ENCODE measurements at places on chromosomes 2 and 18.
A peak's percentile ranks its signal among the peaks of the same experiment; 100 is the strongest.

DNA sequence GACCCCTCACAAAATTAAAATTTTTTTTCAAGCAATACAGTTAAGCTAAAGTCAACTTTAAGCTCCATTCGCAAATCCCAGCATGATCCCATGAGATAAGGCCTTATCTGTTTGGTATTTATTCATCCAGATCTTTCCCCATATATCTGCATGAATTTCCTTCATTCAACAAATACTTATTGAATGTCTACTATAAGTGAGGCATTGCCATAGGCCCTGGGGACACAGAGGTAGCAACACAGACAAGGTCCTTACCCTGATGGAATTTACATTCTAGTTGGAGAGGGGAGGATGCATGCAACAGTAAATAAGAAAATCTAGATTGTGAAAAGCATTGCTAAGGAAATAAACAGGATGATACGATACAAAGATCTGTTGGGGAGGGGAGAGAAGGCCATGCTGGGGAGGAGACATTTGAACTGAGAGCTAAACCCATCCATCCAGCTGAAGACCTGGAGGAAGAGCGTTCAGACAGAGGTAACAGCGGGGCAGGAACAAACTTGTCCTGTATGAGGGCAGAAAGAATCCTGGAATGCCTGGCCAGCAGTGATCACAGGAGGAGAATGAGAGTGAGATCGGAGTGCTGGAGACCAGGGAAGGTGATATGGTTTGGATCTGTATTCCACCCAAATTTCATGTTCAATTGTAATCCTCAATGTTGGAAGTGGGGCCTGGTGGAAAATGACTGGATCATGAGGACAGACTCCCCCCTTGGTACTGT lies 71.6 kb downstream of the SDC1 start:
- no peak for DNase-seq

- DNase-seq: no peak
Observed at GRCh38 chr2:134127496-134127895, 126.4 kb upstream of the MGAT5 start.

DNA sequence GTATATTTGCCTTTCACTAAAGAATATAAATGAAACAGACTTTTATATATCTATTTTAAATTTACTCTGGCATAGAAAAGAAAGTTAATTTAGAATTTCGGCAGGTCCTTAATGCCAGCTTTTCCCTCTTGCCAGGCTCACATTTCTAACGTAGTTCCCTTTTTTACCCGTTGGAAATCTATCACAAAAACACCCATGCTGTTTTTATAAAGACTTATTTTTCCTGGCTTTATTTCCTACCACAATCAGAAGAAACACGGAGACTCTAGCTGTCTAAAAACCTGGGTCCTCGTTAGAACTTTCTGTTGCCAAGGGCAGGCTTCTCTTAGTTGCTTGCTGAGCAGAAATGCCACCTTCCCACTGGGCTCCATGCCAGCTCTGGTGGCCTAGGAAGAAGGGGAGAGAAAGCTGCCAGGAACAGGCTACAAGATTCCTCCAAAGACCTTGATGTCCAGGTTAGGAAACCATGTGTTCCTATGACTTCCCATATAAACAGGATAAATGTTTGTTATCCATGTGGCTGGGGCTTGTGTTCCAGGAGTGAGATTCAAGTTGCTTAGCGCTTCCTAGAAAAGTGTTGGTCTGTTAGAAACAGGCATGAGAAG lies 17.8 kb upstream of the TMEM18 start:
- DNase-seq: peak; percentile 40

DNA sequence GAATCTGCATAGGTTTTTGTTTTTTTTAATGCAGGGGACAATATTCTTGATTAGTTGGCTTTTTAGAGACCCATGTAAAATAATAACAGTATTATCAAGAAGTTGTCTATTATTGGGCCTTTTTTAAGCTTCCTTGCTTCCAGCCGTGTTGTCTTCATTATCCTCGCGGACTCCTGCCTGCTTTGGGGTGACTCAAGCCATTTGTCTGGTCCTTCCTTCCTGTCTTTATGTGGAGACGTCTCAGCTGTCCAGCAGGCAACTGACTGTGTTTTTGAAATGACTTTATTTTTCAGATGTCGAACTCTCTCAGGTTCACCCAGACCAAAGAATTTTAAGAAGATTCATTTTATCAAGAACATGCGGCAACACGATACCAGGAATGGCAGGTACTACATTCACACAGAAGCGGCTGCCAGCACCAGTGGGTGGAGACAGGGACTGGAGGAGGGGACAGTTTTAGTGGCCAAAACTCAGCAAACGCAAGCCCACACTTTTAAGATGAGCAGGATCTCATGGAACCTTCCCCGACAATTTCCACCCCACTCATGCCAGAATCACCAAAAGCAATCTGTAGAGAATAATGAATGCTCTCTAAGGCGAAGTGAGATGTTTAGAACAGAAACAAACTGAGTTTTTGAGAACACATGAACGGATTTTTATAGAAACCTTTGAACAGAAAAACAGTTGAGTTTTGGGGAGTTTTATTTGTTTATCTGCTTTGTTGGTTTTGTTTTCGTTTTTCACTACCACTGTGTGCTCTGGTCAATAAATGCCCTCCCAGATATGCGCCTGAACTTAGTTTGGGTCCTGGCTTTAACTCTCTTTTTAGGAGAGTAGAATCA lies 59.1 kb downstream of the CABLES1 start:
- DNase-seq: no peak

- no peak for DNase-seq
Observed at GRCh38 chr2:168136392-168136977, 110.9 kb downstream of the STK39 start.

GRCh38 chr18:59266459-59266858 lies 6.8 kb downstream of the RAX start:
- DNase-seq: no peak

- no peak for DNase-seq
Observed at GRCh38 chr2:128414946-128415778, 96.5 kb upstream of the HS6ST1 start.

DNA sequence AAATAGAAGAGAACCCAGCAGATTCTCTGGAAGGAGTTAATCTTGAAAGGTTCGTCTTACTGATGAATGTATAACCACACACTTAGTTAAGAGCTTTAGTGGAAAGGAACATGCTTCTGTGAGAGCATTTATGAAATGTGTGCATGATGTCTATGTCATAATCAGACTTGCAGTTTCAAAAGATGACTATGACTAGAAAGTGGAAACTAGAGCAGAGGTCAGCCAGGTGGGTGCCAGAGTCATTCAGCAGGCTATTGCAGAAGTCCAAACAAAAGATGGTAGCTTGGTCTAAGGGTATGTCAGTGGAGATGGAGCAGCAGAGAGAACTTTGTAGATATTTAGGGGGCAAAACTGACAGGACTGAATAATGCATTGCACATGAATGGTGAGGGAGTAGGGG lies 825.8 kb downstream of the DCC start:
- no peak for DNase-seq

- peak; percentile 27 for DNase-seq
Observed at GRCh38 chr2:234286956-234287355, 209.9 kb downstream of the ARL4C start.

GRCh38 chr2:219289195-219289536 lies 10.0 kb downstream of the DNAJB2 start:
- DNase-seq: no peak

DNA sequence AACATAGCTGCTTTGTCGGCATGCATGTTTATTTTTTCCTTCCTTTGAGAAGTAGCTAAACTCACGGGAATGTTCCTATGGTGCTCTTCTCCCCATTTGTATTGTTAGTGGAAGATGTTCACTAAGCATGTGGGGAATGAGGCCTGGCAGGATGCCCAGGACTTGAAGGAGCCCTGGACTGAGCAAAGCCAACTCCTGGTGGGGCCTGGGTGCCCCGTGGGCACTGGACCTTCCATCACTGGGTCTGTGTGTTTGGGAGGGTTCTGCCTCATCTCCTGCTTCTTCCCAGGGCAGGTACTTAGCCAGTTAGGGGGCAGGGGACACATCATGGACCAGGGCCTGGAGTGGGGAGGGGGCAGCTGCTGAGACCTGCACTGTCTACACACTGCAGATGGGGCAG lies 49.3 kb downstream of the ACAA2 start:
- peak; percentile 86 for DNase-seq

- DNase-seq: no peak
Observed at GRCh38 chr2:224517963-224518362, 67.2 kb downstream of the CUL3 start.

DNA sequence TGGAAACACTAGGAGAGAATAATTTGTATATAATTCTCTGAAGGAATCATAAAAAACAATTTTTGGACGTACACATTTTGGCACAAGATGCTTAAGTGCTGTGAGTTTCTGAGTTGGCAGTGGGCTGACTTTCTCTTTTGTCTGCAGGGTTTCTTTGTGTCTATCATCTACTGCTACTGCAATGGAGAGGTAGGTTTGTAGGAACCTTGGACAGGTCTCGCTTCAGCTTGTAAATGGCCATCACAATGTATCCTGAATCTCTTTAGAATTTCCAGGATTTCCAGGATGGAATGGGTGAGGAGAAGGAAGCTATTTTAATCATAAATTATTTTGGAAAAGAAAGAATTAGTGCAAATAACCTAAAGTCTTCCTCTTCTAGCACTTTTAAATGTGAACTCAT lies 83.9 kb downstream of the PTH2R start:
- no peak for DNase-seq

- DNase-seq: no peak
Observed at GRCh38 chr2:206098471-206098870, 12.5 kb upstream of the INO80D start.

GRCh38 chr2:64899081-64899865 lies 89.9 kb upstream of the SLC1A4 start:
- DNase-seq: no peak

DNA sequence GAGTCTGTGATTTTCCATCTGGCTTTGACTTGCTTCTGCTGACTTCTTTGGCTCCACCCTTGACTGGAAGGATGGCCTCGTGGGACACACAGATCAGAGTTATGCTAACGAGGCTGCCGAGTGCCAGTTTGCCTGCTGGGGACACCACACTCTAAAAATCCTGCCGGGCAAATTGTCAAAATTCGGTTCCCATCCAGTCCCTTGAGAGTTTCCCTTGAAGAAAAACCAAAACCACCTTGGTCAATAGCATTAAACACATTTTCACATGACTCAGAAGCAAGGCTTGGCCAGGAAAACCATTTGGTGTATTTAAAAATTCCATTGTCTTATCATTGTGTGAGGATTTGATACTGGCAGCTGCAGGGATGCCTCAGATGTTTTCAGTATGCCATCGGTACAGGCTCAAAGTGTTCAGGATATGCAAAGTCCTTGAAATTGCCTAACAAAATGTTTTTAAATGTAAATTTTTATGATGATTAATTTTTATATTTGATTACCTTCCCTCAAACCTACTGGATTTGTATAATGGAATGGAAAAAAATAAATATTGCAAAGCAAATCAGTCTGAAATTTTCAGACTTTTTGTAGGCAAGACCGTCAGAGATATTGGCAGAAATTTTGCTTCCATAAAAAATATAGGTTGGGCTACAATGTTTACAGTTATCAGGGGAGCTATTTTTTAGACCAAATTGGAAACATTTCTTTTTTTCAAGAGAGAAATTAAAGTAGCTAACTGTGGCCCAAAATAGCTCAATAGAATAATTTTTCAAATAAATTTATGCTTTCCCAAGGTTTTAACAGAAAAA lies 41.6 kb downstream of the KCNE4 start:
- DNase-seq: peak; percentile 82

DNA sequence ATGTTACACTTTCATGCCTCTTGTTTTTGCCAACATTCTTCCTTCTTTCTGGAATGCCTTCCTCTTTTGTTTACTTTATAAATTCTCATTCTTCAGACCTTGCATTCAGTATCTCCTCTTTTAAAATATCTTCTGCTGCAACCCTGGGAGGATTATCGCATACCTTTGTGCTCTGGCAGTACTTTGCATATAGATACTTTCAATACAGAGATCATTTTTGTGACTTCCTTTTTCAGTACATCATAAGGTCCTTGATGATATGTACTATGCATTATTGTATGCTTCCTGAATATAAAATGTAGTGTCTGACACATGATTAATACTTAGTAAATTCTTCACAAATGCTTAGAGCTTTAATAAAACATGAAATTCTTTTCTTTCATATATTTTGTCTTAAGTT lies 538.7 kb downstream of the TRIB2 start:
- no peak for DNase-seq

DNA sequence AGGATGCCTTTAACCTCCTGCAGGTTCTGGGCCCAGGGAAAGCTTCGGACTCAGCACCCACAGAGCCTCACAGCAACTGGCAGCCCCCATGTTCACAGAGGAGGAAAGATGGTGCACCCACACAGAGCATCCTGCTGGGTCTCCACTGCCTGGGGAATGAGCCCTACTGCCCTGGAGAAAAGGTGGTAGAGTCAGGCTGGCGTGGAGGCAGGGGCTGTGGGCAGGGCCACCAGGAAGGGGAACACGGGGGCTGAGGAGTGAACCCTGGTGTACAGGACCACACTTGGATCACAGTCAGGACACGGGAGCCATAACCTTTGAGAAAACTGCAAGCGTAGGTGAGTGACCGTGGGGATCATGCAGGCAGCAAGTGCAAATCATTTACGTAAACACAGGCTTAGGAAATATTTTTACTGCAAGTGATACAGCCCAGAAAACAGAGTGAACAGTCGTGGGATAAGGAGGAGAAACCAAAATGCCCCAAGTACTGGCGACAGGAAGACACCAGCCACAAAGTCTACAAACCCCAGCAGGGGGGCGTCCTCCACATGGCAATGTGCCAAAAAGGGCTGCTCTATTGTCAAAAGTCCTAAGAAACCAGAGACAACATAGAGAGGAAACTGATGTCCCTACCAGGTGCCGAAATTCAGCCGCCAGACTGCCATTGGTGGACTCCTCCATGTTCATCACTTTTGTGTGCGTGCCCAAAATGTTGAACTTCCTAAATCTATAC lies 27.6 kb downstream of the STAT1 start:
- DNase-seq: no peak

GRCh38 chr2:240875228-240876034 lies 6.8 kb downstream of the AGXT start:
- DNase-seq: no peak

DNA sequence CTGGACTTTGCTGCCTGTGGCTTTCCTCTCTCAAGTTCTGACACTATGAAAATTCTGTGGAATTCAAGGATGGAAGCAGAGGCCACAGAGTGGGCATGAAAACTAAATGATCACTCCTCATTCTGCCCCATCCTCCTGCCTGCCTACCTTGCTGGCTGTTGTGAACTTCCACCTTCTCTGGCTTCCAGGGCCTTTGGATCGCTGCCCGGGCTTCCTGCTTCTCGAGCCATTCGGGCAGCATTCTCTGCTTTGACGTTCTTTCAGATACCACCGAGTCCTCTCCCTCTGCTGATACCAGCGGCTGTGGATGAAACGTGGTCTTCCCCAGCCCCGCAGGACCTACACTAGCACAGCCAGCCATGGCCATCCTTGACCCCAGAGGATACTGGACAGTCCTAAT lies 327.7 kb upstream of the SLC14A2 start:
- no peak for DNase-seq

- no peak for DNase-seq
Observed at GRCh38 chr2:177187631-177188312, 24.8 kb upstream of the HNRNPA3 start.

- no peak for DNase-seq
Observed at GRCh38 chr2:40315683-40316082, 136.2 kb downstream of the SLC8A1 start.

DNA sequence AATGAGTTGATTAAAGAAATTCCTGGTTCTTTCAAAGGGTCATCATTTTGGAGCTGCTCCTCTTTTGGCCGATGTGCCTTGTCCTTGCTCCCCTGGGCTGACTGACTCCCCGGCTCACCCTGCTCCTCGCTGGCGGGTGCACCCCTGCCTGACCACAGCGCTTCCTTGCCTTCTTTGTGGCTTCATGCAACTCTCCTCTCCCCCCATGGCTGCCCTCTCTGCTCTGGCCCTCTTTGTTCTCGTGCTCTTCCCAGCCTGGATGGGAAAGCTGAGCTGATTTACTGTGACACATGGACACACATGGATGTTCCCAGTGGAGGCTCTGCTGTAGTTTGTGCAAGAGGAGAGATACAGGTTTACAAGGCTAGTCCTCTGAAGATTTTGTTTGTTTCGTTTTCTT lies 234.6 kb downstream of the HAUS1 start:
- no peak for DNase-seq
